Tongue (tissue), 3 donors: ENCODE measurements at places on chromosomes 3 and 15. TPM values are rescaled to one million over a fixed set of nuclear protein-coding genes. Genes with fewer than 3 reads are reported as not detected.
A peak's percentile ranks its signal among the peaks of the same experiment; 100 is the strongest.

Gene ITIH4
- total RNA-seq = 10.1 TPM

Gene CPN2
- total RNA-seq = not detected

Gene FXR1
- total RNA-seq = 558 TPM

DNA sequence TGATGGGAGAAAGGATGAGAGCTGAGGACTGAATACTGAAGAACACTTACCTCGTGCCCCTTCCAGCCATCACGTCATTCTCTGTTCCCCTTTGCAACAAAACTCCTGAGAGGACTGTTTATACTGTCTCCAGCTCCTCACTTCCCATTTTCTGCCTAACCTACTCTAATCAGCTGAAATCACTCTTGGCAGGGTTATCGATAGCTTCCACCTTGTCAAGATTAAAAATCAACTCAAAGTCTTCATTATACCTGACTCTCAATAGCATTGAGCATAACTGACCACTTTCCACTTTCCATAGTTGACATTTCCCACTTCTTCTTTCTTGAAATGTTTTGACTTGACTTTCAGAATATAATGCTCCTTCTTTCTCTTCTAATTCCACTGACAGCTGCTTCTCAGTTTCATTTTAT lies 4.3 kb downstream of the BTBD1 start:
- no peak for DNase-seq

DNA sequence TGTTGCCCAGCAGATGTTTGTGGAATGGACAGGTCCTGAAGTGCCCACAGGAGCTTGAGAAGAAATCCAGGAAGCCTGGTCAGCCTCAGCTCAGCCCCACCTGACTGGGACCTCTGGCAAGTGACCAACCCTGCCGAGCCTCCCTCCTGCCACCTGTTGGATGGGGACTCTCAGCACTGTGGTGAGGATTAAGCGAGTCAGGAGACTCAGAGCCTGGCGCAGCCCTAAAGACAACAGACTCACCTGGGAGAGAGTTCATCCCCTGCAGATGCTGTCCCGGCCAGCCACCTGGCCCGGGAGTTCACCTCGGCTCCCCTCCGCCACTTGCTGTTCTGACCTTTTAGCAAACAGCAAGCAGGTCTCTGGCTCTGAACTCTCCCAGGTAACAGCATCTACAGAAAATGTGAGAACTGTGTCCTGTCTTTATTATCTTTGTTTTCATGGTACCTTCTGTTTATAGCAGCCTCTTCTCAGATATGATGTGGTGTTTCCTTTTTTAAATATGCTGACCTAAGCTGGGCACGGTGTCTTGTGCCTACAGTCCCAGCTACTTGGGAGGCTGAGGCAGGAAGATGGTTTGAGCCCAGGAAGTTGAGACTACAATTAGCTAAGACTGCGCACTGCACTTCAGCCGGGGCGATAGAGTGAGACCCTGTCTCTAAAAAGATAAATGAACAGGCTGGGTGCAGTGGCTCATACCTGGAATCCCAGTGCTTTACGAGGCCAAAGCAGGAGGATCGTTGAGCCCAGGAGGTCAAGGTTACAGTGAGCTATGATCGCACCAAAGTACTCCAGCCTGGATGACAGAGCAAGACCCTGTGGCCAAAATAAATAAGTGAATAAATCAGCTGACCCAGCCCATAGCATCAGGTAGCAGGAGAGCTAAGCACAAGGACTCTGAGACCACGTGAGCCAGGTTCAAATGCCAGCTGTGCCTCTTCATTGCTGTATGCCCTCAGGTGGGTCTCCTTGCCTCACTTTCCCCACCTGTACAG lies 32.4 kb upstream of the SLC6A6 start:
- DNase-seq = peak; percentile 52

- DNase-seq = no peak
These were observed 48.6 kb downstream of the CHST2 start for GRCh38 chr3:143167969-143168854.

DNA sequence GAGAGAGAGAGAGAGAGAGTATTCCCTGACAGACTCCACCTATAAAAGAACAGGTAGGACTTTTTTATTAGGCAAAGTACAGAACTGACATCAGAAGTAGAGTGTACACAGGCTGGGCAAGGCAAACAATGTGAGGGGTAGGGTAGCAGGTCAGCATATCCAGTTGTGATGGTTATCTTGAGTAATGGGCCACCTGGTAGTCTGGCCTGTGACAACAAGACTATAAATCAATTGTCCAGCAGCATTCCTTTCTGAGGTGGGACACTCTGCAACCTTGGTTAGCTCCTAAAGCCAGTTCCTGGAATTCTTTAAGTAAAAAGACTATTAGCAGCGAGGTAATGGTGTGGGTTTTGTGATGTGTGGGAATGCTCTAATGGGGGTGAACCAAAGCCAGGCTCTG lies 14.9 kb upstream of the TMCC1 start:
- no peak for DNase-seq

DNA sequence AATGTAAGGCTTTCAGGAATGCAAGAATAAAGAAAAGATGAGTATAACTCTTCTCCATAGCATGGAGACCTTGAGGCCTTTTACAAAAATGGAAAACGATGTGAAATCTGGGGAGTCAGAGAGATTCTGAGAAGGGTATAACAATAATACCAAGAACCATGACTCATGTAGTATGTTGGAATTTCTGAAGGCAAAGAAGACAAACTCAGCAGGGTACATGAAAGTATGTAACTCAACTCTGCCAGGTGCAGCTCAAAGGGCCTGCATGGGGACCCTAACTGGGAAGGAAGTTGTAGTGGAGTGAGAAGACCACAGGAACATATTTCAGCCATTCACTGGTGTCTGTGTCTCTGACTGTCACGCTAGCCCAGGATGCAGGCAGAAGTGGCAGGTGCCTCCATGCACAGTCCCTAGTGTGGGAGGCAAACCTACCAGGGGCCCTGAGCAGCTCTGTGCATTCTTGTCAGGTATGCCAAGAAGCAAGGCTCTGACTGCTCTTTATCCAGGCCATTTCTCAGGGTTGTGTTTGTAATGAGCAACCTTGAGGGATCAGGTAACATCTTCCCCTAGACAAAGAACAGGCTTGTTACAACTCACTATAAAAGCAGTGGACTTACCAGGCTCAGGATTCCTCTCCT lies 57.2 kb downstream of the GPR156 start:
- DNase-seq = no peak

DNA sequence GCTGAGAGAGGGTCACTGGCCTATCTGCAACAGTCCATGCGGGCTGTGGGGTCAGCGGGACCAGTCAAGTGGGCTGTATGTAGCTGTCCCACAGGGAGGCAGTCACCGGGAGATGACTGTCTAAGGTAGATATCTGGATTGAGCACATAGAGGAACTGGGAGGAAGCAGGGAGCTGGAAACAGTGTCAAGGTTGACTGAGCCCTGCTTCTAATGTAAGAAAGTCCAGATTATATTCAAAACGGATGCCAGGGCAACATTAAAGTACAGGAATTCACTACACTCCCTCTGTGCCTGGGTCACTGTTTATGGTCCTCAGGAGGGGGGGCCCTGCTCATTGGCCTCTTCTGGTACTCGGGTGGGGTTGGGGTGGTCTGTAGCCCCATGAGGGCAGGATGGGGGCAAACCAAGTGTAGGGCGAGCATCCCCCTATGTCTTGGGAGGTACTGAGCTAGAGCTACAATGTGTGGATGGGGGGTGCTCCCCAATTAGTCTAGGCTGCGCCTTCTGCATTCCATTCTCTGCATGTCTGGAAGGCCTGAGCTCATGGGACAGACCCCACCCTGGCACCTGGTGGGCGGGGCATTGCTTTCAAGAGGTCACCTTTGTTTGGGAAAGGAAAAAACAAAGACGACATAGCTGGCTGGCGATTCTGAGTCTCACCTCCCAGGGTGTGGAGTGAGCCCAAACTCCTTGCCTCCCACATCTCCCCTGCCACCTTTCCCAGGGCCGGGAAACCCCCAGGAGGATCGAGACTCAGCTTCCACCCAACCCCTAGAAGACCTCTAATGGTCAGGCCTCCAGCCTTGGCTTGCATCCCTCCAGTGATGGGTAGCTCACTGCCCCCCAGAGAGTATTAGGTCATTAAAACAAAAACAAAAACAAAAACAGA lies 45.1 kb upstream of the C15orf39 start:
- DNase-seq = no peak

- DNase-seq = no peak
These were observed 29.0 kb downstream of the ACSBG1 start for GRCh38 chr15:78205337-78205736.

GRCh38 chr3:120418866-120419490 lies 31.8 kb downstream of the FSTL1 start:
- peak; percentile 67 for DNase-seq

DNA sequence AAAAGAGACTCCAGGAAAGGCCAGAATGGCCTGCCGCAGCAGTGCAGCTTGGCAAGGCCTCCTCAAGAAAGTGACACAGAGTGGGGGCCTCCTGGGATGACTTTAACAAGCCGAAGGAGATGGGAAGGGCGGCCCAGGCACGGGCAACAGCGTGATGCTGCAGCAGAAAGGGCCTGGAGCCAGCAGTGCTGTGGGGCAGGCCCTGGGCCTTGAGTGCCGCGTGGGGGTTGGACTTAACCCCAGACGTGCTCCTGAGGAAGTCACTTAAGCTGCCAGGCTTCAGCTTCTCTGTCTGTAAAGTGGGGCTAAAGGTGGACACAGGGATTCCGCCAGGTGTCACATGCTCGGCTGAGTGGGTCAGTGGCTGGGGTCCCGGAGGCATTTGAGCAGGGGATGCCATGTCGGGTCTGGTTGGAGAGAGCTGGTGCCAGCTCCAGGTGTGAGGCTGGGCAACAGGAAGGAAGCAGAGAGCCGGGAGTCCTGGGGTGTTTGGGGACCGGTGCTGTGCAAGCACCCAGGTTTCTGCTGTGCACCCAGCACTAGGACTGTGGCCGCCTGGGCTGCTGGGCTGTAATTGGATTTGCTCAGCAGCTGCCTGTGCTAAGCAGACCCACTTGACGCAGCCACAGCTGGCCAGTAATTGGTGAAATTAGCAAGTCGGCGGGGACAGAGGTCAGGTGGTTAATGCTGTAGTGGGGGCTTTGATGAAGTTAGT lies 7.8 kb downstream of the DNAJB8 start:
- DNase-seq = no peak

DNA sequence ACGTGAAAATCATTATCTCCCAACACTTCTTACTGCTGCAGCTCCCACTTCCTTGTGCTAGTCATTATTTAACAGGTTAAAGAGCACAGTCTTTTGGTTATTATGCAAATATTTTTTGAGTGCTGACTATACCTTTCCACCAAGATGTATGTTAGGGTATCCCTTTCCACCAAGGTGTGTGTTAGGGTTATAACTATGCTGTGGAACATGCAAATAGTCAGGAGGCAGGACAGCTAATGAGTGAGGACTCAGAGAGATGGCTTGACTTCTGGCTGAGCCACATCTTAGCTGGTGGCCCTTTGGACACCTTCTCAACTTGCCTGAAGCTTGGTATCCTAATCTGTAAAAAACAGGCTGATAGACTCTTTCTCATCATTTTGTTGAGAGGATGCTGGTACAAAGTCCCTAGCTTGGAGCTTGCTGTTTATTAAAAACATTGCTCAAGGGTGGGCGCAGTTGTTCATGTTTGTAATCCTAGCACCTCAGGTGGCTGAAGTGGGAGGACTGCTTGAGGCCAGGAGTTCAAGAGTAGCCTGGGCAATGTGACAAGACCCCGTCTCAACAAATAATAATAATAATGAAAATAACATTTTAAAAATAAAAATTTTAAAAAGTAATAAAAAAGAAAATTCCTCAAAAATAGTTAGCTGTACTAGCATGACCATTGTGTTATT lies 160.5 kb upstream of the ADAMTS9 start:
- DNase-seq = peak; percentile 56

GRCh38 chr3:102159810-102160451 lies 274.9 kb upstream of the ZPLD1 start:
- DNase-seq = no peak

- DNase-seq = no peak
These were observed 32.2 kb upstream of the SEC13 start for GRCh38 chr3:10353160-10353559.

DNA sequence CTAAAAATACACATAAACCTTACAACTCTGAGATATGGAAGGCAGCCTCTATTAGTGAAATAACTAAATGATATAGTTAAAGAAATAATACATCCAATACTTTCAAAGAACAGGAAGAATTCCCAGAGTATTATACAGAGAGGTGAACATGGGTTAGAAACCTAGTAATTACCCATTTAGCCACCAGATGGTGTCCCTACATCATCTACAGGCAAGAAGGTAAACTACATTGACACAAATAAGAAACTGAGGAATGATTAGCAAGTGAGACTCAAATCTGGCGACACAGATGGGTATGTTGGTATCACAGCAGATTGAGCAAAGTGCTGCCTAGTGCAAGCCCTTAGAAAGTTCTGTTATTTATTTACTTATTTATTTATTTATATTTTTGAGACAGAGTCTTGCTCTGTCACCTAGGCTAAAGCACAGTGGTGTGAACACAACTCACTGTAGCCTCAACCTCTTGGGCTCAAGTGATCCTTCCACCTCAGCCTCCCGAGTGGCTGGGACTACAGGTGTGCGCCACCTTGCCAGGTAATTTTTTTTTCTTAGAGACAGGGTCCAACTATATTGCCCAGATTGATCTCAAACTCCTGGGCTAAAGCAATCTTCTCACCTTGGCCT lies 28.2 kb downstream of the NEK4 start:
- peak; percentile 49 for DNase-seq

DNA sequence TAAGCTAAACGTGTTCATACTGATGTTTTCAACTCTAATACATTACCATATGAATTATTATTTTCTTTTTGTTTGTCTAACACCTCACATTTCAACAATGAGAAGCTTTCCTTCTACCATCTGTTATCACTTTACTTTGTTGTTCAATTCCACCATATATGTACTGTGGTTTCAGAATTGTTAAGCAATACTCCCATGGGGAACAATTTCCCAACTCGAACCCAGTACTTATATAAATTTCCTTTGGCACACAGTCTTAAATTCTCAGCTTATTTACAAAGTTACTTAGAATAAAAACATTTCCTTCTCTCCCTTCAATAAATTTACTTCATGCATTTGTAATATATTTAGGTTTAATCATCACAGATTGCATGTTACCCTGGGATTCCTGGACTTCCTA lies 1764.4 kb downstream of the OTOL1 start:
- DNase-seq = no peak

DNA sequence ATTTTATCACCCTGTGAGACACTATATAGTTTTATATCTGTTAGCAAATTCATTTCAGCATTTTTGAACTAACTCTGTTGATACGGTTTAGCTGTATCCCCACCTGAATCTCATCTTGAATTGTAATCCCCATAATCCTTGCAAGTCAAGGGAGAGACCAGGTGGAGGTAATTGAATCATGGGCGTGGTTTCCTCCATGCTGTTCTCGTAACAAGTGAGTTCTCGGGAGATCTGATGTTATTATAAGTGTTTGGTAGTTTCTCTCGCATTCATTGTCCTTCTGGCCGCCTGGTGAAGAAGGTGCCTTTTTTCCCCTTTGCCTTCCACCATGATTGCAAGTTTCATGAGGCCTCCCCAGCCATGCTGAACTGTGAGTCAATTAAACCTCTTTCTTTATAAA lies 53.2 kb upstream of the TMC3 start:
- DNase-seq = no peak

DNA sequence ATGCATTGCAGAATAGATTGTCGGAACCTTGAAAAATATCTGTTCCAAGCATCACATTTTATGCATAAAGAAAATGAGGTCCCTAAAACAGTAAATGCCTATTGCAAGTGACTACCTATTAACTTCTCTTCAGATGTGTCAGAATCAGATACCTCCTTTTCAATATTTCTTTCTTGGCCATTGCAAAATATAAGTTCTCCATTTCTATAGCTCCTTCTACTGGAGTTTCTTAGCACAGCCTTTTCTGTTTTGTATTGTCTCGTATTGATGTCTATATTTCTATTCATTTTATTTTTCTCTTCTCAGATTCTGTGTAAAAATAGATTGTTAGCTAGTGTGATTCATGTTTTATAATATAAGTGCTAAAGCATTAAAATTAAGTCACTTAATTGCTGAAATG lies 63.4 kb downstream of the PPARG start:
- DNase-seq = no peak
